Activated CD8-positive, alpha-beta memory T cell treated with anti-CD3 and anti-CD28 coated beads for 24 hours (primary cell): ENCODE measurements at places on chromosomes 7 and 10.
A peak's percentile ranks its signal among the peaks of the same experiment; 100 is the strongest.

DNA sequence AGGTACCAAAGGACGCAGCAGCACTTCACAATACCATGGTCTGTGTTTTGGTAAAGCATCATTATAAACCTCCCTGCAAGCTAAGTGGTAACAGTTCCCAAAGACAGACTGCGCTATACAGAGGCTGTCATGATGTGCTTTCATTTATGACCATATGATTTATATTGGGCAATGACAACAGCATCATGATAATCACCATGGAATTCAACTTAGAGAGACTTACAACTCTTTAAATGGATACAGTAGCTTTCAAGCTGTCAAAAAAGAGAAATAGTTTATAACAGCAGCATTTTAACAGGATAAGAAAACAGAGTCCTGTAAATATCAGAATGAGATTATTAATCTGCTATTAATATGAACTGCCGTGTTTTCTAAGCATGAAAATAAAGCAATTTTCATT is 341.7 kb downstream of the GPR37 start:
- no peak for DNase-seq

- no peak for DNase-seq
Observed at GRCh38 chr7:154984601-154985188, 18.2 kb downstream of the PAXIP1 start.

- no peak for DNase-seq
Observed at GRCh38 chr10:104085801-104086400, at the start of gene COL17A1. TSS of gene COL17A1 (minus strand) at chr10:104085880. CDS start at chr10:104080673, 5,207 bp downstream.

GRCh38 chr7:75626954-75627353 is 111.8 kb downstream of the HIP1 start:
- no peak for DNase-seq

GRCh38 chr7:78443811-78444210 is 645.2 kb downstream of the PHTF2 start:
- no peak for DNase-seq

- DNase-seq = no peak
Observed at GRCh38 chr10:50373821-50374501, 122.6 kb upstream of the ASAH2 start.

DNA sequence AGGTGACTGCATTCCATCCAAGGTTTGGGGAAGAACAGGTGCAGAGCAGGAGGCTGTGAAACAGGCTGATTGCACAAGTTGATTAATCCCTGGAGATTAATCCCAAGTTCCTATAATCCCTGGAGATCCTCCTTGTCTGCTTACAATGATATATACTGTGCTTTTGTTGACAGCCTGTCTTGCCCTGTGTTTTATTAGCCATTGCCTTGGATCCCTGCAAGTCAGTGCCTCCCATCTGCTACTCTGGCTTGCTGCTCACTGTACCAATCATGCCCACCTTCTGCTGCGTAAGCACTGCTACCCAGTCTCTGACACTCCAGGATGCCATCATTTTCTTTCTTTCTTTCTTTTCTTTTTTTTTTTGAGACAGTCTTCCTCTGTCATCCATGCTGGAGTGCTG is 65.4 kb downstream of the ANKRD61 start:
- no peak for DNase-seq

DNA sequence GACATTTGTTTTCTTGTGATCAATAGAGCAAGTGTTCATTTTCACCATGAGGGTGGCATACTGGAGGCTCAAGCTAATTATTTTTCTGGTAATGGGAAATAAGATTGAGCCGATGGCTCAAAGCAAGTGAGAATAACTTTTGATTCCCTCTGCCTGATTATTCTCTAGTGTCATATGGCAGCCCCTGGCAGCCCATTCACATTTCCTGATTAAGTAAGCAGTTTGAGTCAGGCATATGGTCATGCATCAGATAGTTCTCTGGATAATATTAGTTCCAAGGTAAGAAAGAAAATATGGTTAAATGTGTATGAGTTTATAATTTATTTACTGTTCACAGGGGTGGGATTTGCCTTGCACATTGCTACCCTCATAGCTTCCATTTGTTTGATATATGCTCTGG is 109.2 kb downstream of the DYNC1I1 start:
- DNase-seq = no peak

DNA sequence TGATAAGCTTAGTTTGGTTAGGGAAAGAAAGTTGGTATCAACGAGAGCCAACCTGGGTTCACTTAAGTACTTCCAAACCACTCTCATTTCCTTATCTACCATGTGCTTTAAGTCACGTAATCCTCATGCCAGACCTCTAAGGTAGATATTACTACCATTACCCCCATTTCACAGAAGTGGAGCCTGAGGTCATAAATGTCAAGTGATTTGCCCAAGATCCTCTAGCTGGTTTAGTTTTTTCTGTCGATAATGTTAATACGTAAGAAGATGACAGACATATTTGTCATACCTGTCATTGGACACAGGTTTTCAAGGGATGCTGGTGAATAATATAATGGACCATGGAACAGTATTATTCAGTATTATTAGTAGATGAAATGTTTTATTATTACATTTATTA is 197.4 kb upstream of the MKLN1 start:
- DNase-seq = no peak

DNA sequence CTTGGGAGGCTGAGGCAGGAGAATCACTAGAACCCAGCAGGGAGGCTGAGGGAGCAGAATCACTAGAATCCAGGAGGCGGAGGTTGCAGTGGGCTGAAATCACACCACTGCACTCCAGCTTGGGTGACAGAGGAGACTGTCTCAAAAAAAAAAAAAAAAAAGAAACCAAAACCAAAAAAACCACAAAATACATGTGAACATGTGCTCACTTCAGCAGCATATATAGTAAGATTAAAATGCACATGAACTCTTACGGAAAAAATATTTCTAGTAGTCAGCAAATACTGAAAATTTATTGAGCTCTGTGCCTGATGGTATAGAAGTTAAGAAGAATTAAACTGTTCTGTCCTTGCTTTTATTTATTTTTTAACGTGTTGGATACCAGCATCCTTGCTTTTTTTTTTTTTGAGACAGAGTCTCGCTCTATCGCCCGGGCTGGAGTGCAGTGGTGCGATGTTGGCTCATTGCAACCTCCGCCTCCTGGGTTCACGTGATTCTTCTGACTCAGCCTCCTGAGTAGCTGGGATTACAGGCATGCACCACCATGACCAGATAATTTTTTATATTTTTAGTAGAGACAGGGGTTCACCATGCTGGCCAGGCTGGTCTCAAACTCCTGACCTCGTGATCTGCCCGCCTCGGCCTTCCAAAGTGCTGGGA is 9.6 kb upstream of the ZNF487 start:
- no peak for DNase-seq

DNA sequence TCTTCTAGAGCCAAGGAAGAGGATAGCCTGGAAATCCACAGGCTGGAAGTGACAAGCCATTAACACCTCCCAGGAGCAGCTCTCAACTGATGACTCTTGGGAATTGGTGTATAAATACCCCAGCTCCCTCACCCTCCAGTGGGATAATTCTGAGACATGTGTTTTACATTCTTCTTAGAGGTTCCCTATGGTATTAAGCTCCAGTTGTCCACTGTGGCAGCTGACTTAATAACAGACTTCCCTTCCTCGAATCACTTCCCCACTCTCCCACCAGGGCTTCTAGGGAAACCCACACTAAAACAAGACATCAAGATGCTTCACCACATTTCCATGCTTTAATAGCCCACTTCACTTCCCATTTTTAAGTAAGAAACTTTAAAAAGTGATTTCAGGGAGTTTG is 47.2 kb downstream of the FAM107B start:
- DNase-seq = no peak

- DNase-seq = no peak
Observed at GRCh38 chr7:70159121-70159520, 560.8 kb downstream of the AUTS2 start.

DNA sequence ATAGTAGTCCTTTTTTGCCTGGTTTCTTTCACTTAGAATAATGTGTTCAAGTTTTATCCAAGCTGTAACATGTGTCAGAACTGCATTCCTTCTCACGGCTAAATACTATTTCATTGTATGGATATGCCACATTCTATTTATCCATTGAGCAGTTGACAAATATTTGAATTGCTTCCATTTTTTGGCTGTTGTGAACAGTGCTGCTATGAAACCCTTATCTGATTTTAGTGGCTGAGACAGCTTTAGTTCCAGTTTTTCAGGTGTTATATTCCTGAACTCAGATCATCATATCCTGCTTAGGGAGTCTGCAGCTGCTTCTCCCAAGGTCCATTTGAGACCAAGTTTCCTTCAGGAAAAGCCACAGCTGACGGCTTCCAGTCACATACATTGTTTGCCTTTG is 339.2 kb downstream of the GRID1 start:
- no peak for DNase-seq

- no peak for DNase-seq
Observed at GRCh38 chr7:116316838-116317628, 106.7 kb downstream of the TES start.

- DNase-seq = no peak
Observed at GRCh38 chr7:108345710-108346336, 110.4 kb downstream of the NRCAM start.

DNA sequence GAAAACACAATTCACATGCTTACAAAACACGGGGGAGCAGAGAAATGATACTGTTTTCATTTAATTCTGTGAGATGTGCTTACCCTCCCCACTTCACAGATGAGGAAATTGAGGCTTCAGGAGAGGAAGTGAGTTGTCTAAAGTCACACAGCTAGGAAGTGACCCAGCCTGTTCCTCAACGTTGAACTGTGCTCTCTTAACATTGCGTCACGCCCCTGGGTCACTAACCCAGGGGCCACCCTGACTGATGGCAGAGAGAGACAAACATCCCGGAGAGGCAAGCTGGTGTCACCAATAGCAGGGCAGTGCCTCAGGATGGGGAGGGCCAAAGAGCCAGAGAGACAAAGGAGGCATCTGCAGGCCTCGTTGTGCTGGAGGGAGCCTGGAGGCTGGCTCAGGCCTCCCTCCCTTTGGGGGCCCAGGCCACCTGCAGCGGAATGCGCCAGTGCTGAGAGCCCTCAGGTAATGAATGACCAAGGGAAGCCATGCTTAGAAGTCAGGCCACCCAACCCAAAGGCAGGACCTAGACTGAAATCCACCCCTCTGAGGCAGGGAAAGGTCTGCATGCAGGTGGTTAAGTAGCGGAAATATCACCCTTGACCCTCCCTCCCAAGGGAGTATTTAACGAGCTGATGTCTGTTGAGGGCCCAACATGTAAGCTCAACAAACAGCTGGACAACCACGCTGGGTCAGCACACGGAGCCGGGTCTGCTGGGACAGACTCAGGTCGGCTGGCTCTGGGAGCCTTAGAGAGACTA is 81.3 kb downstream of the C10orf105 start:
- no peak for DNase-seq

- no peak for DNase-seq
Observed at GRCh38 chr10:127040756-127041155, 135.5 kb downstream of the DOCK1 start.

GRCh38 chr10:110613996-110614495 is 30.1 kb upstream of the RBM20 start:
- no peak for DNase-seq

- no peak for DNase-seq
Observed at GRCh38 chr7:135644729-135645128, 17.6 kb upstream of the STMP1 start.

GRCh38 chr7:37930226-37930948 is 9.9 kb downstream of the EPDR1 start:
- no peak for DNase-seq

- no peak for DNase-seq
Observed at GRCh38 chr10:98268694-98269431, 869 bp upstream of the LOXL4 start.

DNA sequence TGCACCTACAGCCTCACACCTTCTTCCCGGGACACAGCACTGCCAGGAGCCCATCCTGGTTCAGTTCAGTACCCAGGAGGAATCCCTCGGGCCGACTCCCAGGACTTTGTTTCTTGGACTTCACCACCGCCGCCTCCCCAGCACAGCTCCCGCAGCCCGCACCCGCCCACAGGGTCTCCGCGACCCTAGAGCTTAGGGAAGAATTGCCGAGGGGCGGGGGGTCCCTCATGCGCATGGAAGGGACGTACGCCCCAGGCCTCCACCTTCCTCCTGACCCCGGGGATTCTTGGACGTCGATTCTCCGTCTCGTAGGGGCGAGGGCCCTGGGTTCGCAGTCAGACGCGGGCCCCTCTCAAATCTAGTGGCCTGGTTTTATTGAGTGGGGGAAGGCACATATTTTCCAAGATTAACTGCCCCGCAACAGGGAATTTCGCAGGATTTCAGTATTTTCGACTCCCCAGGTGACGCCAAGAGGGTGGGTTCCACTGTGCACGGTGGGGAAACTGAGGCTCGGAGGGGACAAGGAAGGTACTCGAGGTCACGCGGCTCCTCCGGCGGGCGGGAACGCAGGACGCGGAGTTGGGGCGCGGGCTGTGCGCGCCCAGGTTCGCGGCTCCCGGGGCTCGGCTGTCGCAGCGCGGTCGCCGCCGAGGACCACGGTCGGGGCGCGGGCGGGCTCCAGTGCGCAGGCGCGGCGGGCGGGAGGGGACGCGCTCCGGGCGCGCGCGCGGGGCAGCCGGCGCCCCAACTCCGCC is at the start of gene ADCY1:
Gene ADCY1 (plus strand): TSS at position 708 of the 755 bp plus-strand sequence. CDS start 176 bp downstream, outside the sequence.
- DNase-seq = no peak

DNA sequence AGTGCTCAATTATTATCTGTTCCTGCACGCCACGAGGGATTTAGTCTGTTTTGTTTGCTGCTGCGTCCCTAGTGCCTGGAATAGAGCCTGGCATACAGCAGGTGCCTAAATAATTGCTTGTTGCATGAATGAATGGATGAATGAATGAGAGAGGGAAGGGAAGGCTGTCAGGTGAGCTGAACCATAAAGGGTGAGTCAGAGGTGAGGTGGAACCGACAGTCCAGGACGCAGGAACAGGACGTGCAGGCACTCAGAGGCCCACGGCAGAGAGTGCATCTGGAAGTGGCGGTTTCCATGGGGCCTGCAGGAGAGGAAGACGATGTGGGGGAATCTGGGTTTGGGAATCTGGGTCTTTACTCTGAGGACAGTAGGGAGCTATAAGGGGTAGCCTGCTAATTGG is 17.7 kb upstream of the PPIF start:
- no peak for DNase-seq

DNA sequence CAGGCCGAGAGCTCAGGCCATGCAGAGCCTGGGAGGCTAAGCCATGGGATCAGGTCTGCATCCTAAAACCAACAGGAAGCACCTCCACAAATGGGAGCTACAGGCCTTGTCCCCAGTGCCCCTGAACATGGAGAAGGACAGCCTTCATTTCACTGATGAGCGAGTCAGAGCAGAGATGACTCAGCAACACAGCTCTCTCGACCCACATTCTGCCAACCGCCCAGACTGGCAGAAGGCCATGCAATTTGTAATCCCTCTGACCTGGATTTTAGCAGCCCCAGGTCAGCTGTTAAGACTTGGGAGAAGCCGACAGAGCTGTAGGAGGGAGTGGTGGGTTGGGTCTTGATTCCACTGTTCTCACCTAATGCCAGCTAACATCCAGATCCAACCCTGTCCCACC is 25.5 kb downstream of the VOPP1 start:
- peak; percentile 63 for DNase-seq

DNA sequence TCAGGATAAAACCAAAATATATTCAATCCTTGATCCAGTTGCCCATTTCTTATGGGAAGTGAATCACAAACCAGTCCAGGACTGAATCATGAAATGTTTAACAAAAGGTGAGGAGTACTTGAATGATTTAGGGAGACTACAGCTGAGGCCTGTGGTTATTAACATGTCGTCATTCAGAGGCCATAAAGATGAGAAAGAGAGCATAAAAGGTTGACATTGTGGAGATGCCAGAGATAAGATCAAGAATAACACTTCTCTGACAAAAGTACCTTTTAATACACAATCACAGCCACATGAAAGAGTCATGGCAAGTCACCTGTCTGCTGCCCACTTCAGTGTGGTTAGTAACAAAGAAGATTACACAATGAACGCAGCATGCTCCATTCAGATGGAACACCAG is 1195.7 kb upstream of the SORCS1 start:
- no peak for DNase-seq

- DNase-seq = no peak
Observed at GRCh38 chr7:155917836-155918430, 105.7 kb upstream of the SHH start.
